ENCODE measurements at places on chromosomes 16 and 17.

GRCh38 chr16:69244336-69244735 lies 57.4 kb downstream of the SNTB2 start:
- DNase-seq = no peak

DNA sequence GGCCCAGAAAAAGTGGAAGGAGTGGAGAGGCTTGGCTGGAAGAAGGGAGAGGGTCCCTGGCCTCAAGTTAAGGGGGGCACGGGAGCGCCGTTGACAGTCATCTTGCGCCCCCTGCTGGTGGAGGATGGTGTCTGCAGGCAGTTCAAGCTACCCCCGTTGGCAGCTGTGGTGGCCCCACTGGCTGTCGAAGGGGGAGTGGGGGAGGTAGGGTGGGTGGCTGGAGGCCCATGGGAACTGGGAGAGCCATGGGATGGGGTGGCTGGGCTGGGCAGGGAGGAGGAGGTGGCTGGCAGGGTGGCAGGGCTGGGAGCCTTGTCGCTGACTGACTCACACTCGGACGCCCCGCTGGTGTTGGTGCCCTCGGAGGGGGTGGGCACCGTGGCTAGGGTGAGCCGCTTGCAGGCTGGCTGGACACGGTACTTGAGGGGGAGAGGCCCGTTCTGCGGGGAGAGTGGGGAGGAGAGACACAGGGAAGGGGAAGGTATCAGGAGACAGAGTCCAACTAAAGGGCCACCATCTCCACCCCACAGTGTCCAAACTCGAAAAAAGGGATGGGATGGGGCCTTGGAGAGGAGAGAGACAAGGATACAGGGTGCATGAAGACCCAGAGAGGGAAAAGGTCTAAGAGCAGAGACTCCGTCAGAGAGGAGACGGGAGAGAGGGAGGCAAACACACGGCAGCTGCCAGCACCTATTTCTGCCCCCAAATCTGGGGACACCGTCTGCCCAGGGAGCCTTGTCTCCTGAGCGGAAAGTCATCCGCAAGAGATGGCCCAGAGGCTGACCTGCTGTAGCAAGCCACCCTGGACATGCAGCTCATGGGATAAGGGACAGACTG lies 5.2 kb downstream of the CISD3 start:
- DNase-seq = no peak

DNA sequence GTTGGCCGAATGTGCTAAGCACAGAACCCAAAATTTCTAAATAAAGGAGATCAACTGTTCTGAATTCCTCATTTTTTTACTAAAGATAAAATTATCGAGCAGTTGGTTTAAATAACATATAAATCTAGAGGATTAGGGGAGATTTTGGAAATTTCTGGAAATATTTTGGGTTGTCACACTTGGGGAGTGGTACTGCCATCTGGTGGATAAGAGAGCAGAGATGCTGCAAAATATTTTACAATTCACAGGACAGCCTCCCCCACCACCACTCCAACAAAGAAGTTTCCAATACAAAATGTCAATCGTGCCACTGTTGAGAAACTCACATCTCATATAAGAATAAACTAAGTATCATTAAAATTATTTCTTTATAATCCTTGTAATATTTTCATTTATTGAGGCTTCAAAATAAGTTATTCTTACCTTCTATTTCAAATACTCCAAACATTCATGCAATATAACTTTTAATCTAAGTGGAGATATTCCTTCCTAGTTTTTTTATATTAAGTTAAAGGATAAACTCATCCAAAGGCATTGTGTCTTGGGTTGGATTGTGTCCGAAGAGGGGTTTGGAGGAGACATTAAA lies 17.0 kb upstream of the ABCA8 start:
- DNase-seq = no peak

DNA sequence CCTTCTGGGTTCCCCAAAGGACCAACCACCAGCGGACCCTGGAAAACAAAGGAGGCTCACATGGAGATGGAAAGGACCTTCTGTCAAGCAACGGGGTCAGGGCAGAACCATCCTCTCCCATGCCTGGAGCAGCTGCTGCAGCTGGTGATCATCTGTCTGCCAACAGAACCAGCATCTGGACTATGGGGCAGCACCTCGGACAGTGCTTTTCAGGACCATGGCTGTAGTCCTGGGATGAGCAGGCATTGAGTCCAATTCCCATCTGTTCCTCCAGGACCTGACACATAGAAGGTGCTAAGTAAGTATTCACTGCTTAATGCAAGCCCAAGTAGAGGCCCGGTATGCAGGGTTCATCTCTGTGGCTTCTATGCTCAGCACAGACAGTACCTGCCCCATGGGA lies 304.7 kb downstream of the XYLT1 start:
- DNase-seq = no peak

- DNase-seq = no peak
These were observed 62.6 kb downstream of the ZFHX3 start for GRCh38 chr16:72985148-72985941.

Data from NCI-H187 (cell line).